Esophagus squamous epithelium (tissue), 5 donors: ENCODE measurements at places on chromosomes 12 and 14.

- DNase-seq = no peak
These were observed 10.9 kb downstream of the ZNF664 start for GRCh38 chr12:123983822-123984485.

- DNase-seq = no peak
These were observed 49.5 kb upstream of the RTRAF start for GRCh38 chr14:51939755-51940301.

DNA sequence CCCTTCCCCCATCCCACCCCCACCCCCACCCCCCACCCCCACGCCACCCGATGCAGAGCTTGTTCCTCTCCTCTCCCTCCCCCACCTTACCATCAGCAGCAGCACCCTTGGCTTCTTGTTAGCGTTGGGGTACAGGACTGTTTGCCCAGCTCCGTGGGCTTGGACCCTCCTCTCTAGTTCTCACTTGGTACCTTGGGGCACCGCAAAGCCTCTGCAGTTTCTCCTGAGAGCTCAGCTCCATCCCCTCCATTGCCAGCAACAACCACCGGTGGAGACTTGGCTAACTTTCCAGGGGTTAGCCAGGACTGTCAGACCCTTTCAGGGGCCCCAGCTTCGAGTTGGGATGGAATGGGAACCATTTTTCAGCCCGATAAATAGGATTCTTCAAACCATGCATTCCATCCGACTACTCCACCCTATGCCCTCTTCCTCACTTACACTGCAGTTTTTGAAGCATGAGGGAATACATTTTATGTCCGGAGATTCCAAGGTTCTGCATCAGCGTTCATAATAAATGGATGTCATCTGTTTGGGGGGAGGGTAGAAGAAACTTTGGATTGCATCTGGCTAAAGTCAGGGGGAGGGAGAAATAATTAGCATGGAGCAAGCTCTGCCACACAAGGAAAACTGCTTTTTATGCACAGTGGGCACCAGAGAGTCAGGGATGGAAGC, 1.1 kb downstream of the SCN8A start:
- DNase-seq = no peak

- no peak for DNase-seq
These were observed 9.9 kb upstream of the FAM222A start for GRCh38 chr12:109703684-109704083.

DNA sequence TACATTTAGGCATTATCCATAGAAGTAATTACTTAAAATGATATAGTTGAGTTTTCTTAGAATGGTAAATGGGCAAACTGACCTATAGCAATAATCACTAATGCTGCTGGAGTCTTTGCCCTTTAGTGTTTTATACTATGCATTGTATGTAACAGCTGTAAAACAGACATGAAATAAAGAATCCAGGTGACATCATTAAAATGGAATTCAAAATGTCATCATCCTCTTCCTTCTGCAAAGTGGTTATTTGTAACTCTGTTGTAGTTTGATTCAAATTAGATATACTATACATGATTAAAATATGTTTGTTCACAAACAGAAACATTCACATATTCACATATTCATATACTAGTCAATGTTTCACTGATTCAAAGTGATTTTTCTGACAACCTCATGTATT, 598.8 kb downstream of the SLC16A7 start:
- no peak for DNase-seq

DNA sequence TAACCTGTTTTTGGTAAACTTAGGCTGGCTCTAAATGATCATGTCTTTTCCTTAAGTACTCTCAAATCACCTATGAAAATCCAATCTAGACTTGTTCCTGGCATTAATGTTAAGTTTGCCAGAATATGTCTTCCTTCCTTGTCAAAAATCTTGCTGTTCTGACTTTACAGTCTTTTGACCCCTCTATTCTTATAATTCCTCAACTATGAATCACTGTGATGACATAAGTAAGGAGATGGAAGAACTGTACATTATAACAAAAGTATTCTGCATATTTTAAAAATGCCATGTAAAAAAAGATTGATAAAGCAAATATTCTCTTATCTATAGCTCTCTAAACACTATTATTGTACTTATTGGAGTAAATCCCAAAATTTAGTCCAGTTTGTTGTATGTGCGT, 51.4 kb upstream of the BAZ1A start:
- no peak for DNase-seq

DNA sequence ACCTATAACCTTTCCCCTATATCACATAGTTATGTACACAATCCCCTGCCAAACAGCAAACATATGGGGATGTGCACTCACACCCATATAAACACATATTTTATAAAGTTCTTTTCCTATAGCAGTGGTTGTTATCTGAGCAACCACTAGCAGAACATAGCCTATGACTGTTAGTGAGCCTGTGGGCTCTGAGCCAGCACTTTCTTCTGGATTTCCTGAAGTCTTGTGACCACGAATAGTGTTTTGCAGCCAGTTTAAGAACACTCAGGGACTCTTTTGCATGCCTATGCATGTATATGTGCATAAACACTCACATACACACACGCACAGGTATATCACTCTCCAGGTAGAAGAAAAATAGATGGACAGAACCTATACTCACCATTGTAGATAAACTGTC, 17.1 kb downstream of the TESPA1 start:
- no peak for DNase-seq

GRCh38 chr12:98275131-98275475, 240.3 kb upstream of the TMPO start:
- DNase-seq = no peak

DNA sequence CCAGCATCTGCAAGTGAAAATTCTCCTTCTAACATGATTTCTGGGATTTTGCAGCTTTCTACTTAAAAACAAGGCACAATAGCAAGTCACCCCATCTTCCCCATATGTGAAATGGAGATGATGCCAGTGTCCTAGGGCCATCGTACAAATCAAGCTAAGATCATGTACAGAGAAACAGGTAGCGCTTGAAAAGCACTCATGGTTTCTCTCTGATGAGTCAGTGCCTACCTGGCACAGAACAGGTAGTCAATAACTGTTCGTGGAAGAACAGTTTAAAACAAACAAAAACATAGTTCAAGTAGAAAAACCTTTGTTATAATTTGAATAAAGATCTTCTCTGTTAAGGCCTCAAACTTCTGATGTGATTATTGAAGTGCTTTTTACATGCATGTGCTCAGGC, 46.9 kb downstream of the RAD52 start:
- DNase-seq = no peak

DNA sequence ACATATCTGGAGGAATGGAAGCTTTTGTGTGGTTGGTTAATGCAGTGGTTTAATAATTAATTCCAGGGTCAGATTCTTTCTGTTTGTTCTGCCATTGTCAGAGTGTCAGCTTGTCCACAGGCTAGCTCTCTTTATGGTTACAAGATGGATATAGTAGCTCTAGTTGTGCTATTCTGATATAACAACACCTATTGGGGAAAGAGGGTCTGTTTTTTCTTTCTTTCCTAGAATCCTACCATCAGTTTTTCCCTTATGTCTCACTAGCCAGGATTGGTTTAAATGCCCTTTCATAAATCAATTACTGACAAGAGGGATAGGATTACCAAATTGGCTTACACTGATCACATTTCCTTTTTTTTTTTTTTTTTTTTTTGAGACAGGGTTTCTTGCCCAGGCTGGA, 27.8 kb downstream of the CNOT2 start:
- no peak for DNase-seq

DNA sequence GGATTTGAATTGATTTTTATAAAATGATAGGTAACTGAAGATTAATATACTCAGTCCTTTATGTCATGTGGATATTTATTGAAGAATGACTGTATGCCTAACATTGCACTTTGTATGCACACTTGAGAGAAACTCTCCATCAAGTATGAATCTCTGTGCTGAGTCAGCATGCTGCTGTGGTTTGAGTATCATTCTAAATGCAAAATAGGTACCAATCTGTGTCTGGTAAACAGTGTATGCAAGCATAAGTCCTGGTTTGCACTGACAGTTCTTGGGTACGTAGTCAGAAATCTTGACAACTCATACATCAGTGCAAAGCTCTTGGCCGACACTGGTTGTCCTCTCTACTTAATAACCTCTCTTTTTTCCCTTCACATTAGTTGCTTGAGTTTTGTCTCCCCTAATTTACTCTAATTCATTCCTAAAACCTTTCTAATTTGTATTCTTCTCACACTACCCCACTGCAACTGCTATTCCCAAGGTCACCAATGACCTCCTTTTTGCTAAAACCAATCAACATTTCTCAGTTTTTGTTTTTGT, 21.8 kb downstream of the MGAT4C start:
- no peak for DNase-seq

GRCh38 chr12:113238309-113238708, 17.0 kb downstream of the TPCN1 start:
- no peak for DNase-seq

DNA sequence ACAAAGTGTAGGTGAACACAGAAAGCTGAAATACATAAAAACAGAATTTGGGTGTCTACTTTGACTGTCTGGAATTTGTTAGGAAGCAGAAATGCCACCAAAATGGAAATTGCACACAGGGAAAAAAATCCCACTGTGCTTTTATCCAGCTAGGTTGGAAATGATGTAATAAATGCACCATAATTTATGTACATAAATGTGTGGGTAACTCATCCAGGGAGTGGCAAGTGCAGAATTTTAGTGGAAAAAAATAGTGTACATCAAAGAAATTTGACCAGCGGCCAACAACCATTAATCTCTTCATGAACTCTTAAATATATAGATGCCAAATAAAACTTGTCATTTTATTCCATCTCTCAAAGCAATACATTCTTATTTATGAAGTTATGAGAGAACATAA, 105.6 kb downstream of the LLPH start:
- DNase-seq = no peak

- no peak for DNase-seq
These were observed 67.4 kb downstream of the DAD1 start for GRCh38 chr14:22521449-22522239.

GRCh38 chr12:18160901-18161300, 70.9 kb upstream of the RERGL start:
- no peak for DNase-seq

DNA sequence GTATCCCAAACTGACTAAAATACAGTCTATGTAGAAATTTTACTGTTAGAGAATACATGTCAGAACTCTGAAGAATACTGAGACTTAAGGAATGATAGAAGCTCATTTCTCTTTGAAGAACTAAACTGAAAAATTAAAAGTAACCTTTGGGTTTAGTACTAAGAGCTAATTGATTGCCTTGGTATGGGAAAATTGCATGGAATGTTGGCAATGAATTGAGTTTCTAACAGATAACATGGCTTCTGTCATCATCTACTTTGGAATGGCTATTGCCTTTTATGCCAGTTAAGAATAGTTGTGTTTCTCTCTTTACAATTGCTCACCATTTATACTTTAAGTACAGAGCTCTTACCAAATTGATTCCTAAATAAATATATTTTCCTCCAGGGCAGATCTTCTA, 308.8 kb upstream of the SYT1 start:
- no peak for DNase-seq

DNA sequence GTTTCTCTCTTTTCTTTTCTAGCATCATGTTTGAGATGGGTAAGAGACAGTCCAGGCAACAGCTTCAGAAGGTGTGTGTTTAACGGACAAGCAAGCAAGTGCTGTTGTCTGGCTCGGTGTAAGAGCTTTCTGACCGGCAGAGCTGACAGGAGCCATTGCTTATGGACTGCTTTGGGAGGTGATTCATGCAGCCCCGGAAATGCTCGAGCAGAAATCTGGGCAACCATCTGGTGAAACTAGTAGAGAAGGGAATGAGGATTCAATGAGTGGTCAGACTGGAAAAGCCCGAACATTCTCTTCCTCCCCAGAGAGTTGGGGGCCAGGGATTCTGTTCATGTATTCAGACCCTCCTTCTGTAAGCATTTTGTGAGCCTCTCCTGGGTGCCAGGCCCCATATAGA, 24.4 kb downstream of the TUNAR start:
- DNase-seq = no peak

DNA sequence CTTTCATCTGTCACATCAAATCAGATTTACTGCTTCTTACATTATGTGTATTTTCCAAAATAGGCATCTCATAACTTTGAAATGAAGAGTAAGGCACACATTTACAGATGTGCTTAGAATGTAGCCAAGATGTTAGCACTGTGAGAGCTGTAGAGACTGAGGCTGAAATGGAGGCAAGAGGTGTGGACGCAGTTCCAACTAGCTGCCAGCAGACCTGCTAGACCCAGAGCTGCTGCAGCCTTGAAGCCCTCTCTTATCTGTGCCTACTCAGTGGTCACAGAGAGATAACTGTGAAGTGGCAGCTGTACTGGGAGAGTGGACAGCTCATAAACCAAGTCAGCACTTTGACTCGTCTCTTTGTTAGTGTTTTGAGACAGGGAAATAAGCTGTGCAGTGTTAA, 470.9 kb downstream of the CCER1 start:
- no peak for DNase-seq

GRCh38 chr12:89960607-89961394, 252.2 kb upstream of the ATP2B1 start:
- DNase-seq = no peak

DNA sequence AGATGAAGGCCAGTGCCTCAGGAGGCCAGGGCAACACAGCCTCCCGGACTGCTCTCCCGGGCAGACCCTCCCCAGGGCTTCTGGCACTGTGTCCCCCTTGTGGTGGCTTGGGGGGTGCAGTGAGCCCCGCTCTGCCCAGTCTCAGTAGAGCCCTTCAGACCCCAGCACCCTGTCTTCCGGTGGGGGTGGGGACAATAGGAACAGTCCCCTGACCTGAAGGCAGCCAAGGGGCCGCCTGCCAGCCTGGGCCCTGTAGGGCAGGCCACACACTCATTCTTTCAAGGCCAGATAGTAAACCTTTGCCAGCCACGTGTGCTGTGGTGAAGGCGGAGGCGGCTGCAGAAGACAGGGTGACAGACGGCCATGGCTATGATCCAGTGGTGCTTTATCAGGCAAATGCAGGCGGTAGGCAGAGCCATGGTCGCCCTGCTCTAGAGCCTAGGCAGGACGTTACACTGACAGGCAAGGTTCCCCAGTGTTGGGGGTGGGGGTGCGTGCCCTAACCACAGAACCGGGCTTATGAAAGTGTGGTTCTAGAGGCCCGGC, 15.0 kb downstream of the ZFYVE21 start:
- DNase-seq = no peak

GRCh38 chr12:66863276-66863675, 184.4 kb upstream of the GRIP1 start:
- DNase-seq = no peak

- DNase-seq = no peak
These were observed 297.9 kb upstream of the G2E3 start for GRCh38 chr14:30260833-30261607.

DNA sequence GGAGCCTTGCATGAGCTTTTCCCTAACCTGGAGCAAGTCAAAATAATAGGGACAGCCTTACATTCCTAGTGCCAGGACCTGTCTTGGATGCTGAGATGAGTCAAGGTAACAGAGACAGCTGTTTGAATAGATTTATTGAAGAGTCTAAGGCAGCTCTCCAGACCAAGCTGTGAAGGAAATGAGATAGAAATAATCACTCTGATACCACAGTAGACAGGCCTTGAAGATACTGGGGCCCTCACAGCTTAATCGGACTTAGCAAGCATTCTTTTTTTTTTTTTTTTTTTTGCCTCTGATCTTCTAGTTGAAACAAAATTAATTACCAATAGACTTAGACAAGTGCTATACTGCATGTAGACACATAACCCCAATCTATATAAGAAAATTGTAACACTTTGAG, 3.1 kb upstream of the RNASE9 start:
- DNase-seq = no peak
